ENCODE measurements at places on chromosomes 1 and 21.
A peak's percentile ranks its signal among the peaks of the same experiment; 100 is the strongest.

DNA sequence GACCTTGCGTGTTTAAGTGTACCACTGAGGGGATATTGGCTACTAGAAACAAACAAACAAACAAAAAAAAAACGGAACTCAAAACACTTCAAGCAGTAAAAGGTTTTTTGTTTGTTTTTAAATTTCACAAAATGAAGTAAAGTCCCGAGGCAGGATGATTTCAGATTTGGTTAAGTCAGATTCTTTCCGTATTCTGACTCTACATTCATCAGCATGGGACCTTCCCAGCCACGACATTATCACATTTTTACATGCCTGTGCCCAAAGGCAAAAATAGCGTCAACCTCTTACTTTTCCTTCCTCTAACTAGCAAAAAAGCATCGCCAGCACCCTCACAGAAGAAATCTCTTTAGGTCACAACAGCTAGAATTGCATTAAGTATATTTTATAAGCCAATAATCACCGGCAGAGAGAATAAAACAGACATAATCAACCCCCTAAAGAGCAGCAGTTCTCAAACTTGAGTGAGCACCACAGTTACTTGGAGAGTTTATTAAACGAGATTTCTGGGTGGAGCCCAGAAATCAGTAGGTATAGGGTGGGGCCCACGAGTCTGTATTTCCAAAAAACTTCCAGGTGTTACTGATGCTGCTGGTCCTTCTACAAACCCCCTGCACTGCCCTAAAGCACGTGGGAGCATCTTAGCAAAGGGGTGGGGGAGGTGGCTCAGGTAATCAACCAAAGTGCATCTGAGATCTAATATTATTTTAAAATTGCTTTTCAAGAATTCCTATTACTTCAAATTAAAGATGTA is 227.6 kb downstream of the RGS7 start:
- no peak for DNase-seq

- no peak for DNase-seq
Observed at GRCh38 chr21:42158846-42159245, 60.1 kb upstream of the ABCG1 start.

DNA sequence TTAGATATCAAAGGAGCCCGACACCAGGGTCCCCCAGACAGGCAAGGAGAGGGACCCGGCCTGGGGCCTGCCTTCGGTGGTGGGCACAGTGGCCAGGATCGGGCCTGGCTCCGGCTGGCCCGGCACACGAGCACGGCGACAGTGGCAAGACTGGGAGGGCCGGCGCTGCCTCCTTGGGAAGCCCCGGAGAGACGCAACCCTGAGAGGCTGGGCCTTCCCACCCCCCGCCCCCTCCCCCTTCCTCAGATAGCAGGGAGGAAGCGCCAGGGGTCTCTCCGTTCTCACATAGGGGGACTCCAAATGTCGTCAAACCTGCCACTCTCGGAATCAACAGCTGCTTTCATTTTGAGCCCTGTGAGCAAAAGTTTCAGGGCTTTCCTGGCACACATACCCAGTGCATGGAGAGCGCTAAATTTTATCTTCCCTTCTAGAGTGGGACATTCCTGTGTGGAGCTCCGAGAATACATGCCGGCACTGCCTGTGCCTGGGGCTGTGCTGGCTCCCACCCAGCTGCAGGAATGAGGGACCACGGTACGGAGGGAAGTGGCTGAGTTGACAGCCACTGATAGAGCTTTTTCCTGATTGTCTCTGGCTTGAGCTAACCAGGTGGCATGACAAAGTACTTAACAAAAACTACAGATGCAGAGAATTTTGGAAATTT is 62.4 kb downstream of the CD247 start:
- no peak for DNase-seq

DNA sequence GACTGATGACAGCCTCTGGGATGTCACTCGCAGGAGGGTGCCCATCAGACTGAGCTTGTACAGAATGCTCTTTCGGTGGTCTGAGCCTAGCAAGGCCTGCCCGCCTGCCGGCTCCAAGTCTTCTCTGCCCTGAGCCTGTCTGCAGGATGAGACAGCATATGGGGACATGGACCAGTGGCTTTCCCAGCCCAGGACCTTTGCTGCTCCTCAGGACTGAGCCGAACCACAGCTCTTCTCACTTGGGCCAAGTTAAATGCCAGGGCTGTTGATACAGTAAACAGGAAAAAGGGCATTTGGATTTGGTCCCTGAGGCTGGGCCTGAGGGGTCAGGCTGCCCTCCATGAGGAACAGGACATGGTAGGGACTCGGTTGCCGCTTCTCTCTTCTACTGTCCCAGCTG is 64.3 kb upstream of the EPS8L3 start:
- no peak for DNase-seq

DNA sequence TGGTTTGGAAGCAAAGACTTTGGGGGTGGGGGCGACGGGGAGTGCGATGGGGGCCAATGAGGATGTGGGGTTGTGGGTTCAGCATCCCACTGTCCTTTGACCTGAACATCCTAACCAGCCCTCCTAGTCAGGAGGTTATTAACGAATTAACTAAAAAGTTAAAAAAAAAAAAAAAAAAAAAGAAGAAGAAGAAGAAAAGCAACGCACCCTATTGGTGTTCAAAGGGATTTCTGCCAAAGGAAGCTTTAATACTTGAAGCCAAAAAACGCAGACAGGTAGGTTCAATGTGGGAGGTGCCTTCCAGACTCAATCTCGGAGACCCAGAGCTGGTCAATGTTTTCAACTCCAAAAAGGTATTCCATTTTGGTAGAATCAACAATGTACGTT is 2.2 kb downstream of the CLIC6 start:
- no peak for DNase-seq

- no peak for DNase-seq
Observed at GRCh38 chr1:203534526-203534925, 40.6 kb downstream of the OPTC start.

GRCh38 chr1:238221738-238222137 is 331.0 kb upstream of the ZP4 start:
- DNase-seq, result no peak

DNA sequence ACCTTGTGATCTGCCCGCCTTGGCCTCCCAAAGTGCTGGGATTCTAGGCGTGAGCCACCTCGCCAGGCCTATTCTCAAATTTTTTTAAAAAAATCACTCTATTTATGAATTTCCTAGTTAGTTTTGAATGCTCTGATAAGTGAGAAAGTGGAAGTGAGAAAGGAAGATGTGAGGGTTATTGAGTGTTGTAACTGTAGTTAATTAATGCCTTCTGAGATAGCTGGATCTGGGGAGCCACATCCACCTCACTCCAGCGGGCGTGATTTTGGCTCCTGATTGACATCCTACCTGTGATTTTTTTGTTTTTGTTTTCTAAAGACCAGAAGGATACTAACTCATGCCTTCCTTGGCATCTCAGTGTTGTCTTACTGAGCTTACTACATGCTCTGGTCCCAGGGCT is 65.6 kb downstream of the ST3GAL3 start:
- DNase-seq, result no peak

DNA sequence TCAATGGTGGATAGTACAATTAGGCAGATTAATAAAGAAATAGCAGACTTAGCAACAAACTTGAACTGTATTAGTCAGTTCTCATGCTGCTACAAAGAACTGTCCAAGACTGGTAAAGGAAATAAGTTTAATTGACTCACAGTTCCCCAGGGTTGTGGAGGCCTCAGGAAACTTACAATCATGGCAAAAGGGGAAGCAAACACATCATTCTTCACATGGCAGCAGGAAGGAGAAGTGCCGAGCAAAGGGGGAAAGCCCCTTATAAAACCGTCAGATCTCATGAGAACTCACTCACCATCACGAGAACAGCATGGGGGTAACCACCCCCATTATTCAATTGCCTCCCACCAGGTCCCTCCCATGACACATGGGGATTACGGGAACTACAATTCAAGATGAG is 27.1 kb upstream of the PDE4B start:
- no peak for DNase-seq

GRCh38 chr21:42476388-42477331 is 19.4 kb downstream of the RSPH1 start:
- DNase-seq, result no peak

GRCh38 chr1:208885060-208885459 is 640.9 kb upstream of the PLXNA2 start:
- DNase-seq, result no peak

DNA sequence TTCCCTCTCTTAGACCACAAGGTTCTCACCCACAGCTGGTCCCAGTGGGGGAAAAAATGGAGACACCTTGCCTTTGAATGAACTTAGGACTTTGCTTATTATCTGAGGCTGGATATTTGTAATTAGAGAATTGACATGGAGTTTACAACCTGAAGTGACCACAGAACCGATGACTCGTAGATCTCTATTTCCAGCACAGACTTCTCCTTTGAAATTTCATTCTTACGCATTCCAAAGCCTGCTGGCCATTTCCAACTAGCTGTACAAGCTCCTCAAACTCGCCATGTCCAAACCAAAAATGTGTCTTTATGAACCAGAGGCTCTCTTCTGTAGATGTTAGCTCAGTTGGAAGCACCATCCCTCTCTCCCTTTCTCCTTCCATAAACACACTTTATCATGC is 12.0 kb downstream of the RAB7B start:
- no peak for DNase-seq

GRCh38 chr1:201468501-201468843 is 516 bp downstream of the PHLDA3 start:
- DNase-seq, result peak; percentile 34

DNA sequence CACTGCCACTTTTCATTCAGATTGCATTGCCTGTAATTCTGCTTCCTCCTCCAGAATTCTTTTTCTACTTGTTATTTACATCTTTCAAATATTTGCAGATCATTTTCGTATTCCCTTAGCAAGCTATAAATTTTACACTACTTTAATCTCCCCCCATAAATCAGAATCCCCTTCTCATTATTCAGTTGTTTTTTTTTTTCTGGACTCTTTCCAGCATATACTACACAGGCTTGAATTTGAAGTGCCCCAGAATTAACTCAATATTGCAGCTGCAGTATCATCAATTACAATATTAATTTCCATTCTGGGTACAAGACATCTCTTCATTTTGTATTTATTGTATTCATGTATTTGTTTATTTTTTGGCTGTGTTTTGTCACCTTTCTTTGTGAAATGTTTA is 1494.3 kb downstream of the AMY1C start:
- no peak for DNase-seq

- no peak for DNase-seq
Observed at GRCh38 chr1:35924838-35925237, 6.1 kb upstream of the AGO3 start.

- DNase-seq, result no peak
Observed at GRCh38 chr21:45341779-45342178, 54.1 kb upstream of the POFUT2 start.

GRCh38 chr1:23908453-23909341 is 4.5 kb downstream of the CNR2 start:
- peak; percentile 76 for DNase-seq

GRCh38 chr1:215719552-215719951 is 152.4 kb downstream of the KCTD3 start:
- no peak for DNase-seq

GRCh38 chr1:154573168-154573510 is 5.6 kb downstream of the CHRNB2 start:
- DNase-seq, result no peak

DNA sequence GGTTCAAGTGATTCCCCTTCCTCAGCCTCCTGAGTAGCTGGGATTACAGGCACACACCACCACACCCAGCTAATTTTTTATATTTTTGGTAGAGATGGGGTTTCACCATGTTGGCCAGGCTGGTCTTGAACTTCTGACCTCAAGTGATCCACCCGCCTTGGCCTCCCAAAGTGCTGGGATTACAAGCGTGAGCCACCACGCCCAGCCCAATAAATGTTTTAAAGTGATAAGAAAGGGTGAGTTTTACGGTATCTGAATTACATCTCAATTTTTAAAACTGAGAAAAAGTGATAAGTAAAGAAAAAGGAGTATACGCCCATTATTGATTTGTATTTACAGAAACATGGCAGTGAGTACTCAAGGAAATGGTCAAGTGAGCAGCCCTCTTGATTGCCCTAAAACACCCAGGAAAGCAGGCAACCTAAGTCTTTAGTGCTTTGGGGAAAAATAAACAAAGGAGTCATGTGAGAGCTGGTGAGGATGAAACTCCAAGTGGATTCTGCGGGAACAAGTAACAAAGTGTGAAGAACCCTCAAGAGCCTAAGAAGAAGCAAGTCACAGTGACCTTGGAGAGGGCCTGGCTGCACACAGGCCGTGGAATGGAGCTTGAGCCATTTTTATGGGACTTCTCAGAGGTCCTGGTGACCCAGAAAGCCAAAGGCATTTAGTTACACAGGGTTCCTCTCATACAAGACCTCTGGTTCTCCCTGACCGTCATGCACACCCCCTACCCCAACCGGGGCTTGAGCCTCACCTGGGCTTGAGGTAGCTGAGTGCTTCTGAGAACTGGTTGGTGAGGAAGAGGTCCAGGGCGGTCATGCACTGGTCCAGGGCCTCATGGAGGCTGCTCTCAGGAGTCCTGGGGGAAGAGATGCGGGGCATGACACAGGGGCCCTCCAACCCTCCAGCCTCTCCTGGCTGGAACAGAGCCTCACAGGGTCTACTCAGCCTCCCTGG is 9.1 kb downstream of the TTC39A start:
- no peak for DNase-seq

DNA sequence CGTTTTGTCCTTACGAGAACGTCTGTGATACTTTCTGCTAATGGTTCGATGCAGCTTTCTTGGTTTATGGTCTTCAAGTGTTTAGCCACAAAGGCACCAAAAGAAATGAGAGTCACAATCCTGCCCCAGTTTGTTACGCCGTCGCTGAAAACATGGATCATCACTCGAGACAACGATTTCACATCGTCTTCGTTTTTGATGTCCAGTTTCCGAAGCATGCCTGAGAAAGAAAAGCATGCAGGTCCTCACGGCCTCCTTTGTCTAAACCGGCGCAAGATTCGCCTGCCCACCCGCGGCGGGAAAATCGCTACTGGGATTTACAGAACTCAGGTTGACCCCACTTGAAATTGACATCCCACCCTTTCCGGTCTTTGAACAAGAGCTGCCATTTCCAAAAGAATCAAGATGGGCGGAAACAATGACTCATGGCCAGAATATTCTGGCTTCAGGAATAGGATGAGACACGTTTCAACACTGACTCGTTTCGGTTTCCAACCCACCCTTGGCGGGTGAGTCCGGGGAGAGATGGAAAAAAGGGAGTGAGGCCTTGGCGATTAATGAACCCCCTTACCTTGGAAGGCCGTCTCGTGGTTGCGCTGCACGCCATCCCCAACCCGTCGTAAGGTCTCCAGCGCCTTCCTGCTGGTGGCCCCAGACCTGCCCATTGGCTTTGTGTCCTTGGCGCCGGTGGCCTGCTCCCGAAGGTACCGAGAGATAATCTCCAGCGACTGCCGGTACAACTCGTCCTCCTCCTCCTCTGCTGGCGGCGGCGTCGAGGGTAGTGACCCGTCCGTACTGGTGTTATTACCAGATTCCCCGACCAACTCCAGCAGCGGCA is 919 bp downstream of the MCL1 start:
- DNase-seq, result no peak

DNA sequence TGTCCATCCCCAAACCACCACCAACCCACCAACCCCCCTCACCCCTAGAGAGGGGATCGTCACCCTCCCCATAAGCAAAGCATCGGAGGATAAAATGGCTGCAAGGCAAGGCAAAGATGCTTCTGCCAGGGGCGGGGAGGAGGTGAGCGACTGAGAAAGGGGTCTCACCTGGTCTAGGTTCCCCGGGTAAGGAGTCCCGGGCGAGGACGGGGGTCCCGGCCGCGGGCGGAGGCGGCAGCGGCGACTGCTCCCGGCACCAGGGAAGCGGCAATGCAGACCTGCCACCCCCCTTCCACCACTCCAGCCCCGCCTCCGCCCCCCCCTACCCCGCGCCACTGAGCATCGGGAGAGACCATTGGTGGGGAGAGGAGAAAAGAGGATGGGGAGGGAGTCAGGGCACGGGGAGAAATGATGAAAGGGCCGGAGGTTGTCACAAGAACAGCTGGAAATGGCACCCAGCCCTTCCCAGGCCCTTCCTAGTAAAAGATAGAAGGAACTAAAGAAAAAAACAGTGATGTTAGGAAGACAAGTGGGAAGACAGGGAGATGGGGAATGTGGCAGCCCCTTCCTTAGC is at the start of gene SV2A:
Gene SV2A (minus strand): TSS at position 274 of the 574 bp plus-strand sequence. CDS start 4,004 bp downstream, outside the sequence.
- DNase-seq, result peak; percentile 62
